Urothelium cell line (cell line): ENCODE measurements at places on chromosomes 4 and X.

- no peak for DNase-seq
Observed at GRCh38 chrX:11430271-11430670, 137.1 kb downstream of the AMELX start.

- no peak for DNase-seq
Observed at GRCh38 chr4:25320773-25321172, 8.2 kb downstream of the ZCCHC4 start.

- no peak for DNase-seq
Observed at GRCh38 chr4:31923634-31924033, 1203.5 kb downstream of the PCDH7 start.

DNA sequence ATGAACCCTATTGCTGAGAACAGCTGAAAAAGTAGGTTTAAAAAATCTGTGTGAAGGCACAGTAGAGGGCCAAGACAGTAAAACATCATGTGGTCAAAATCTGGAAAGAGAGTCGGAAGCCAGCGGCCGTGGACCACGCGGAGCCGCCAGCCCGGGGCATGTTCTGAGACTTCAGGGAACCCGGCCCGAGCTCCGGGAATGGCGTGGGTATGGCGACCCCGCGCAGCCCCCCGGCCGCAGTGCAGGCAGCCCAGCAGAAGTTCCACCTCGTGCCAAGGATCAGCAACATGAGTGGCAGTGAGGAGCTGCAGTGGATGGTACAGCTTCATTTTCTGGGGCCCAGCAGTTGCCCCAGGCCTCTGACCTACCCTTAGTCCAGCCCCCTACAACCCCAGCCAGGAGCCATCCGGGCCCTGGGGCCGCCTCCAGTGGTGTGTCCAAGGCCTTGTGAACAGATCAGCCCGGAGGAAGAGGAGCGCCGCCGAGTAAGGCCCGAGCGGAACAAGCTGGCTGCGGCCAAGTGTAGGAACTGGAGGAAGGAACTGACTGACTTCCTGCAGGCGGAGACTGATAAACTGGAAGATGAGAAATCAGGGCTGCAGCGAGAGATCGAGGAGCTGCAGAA is 94.2 kb downstream of the LARP1B start:
- no peak for DNase-seq

DNA sequence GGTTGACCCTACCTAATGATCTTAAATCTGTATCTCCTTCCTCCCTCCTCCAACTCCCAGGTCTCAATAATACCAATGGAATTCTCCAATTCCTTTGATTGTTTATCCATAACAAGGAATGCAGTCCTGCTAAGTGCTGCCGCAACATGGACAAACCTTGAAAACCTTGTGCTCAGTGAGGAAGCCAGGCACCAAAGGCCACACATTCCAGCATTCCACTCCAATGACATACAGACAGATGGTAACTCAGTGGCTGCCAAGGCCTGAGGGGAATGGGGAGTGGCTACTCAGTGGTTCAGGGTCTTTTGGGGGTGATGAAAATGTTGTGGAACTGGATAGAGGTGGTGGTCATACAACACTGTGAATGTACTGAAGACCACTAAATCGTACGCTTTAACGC is 10.4 kb downstream of the HAUS7 start:
- DNase-seq = no peak

DNA sequence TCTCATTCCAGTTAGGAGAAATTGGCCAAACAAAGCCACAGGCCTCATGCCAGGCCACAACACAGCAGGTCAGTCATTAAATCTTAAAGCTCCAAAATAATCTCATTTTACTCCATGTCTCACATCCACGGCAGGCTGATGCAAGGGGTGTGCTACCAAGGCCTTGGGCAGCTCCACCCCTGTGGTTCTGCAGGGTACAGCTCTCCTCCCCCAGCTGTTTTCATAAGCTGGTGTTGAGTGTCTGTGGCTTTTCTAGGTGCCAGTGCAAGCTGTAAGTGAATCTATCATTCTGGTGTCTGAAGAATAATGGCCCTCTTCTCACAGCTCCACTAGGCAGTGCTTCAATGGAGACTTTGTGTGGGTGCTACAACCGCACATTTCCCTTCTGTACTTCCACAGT is 949.2 kb downstream of the TECRL start:
- DNase-seq = no peak

DNA sequence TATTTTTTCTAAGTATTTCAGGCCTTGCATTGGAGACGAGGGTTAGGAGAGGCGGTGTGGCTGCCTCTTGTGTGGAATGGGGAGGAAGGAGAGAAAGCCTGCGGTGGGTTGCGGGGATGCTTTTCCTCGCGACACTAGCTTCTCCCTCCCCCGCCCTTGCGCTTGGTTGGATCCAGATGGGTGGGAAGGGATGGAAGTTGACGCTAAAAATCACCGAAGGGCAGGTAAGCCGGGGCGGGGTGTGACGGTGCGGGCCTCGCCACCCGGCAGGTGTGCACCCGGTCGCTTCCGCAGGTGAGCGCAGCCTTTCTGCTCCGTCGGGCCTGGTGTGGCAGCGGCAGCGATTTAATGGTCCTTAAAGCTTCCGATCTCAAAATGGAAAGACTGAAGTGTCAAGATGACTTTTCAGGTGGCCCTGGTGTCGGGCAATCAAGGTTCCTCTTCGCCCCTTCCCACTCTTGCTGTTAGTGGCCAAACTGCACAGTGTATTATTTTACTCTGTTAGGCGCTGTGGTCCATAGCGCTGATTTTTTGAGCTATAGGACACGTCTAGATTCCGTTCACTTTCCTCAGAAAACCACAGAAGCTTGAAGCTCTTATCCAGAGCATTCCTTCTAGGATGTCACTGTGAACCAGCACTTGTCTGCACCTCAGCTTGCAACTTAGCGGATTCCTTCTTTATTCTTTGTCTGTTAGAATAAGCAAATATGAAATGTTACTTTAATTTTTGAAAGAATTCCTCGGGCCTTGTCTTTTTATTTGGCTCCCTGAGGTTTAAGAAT is 765 bp downstream of the ENOPH1 start:
- peak; percentile 27 for DNase-seq

GRCh38 chrX:38717871-38718270 is 83.4 kb upstream of the MID1IP1 start:
- DNase-seq = peak; percentile 10

GRCh38 chrX:9465380-9466123 is 694 bp downstream of the TBL1X start:
- DNase-seq = no peak

GRCh38 chrX:107576392-107576791 is 51.9 kb upstream of the PRPS1 start:
- DNase-seq = no peak

- peak; percentile 45 for DNase-seq
Observed at GRCh38 chrX:153884590-153884989, 1.4 kb downstream of the L1CAM start.

DNA sequence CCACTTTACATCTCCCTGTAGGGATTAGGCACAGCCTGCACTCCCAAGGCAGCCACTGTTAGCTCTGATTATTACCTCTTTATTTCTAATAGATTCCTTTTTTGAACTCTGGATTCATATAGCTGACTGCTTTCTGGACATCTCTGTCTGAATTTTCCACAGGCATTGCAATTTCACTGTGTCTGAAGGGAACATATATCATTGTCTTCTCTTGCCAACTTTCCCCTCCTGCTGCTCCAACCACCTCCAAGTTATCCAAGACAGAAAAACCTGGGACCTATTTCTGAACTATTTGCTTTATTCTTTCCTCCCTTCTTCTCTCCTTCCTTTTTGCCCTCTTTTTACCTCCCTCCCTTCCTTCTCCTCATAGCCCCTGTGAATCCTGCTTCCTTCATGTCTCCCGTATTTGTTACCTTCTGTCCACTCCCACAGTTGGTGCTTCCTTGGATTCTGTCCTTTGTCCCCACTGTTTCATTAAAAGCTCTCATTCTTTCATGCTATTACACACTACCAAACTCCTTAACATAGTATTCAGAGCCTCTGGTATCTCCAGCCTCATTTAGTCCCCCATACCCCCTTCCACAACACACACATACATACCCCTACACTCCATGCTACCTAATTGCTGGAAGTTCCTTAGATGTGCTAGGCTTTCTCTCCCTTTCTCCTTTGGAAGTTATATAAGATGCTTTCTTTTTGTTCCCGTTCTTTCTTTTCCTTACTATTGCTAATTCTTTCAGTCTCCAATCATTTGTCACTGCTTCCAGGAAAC is 34.7 kb downstream of the FGF2 start:
- DNase-seq = no peak

GRCh38 chr4:7918981-7919380 is 20.7 kb downstream of the AFAP1 start:
- DNase-seq = no peak

DNA sequence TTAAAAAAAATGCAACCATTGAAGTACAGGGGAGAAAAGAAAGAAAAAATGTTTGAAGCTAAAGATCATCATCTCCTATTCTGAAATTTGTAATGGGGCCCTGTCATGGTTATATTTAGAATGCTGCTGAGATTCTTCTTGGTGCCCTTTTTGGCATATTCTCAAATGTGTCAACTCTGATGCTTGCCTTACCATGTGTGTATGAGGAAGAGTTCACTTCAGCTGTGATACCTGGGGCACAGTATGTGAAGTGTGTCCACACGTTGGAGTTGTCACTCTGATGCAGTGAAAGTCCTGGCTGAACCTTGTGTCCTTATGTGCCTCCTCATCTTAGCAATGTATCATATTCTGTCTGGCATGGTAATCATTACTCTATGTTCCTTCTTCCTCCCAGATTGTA is 377.9 kb downstream of the RAPGEF2 start:
- DNase-seq = no peak

DNA sequence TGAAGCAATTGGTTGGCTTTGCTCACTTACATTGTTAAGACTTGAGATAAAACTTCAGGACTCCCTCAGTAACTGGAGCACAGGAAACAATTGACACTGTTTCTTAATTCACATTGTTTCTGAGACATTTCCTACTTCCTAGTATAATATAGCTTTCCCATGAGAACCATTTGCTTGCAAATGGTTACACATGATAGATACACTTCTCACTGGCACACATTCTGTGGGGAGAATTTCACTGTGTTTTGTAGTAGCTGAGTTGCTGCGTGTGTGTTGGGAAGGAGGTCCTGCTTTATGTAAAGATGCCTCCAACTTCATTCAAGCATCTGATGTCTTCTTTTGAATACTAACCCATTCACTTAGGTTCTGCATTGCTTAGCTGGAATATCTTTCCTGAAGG is 85.3 kb upstream of the SLC4A4 start:
- no peak for DNase-seq

- DNase-seq = no peak
Observed at GRCh38 chr4:168765322-168765721, 244.7 kb downstream of the CBR4 start.

GRCh38 chr4:169582706-169583105 is 29.7 kb downstream of the NEK1 start:
- no peak for DNase-seq

DNA sequence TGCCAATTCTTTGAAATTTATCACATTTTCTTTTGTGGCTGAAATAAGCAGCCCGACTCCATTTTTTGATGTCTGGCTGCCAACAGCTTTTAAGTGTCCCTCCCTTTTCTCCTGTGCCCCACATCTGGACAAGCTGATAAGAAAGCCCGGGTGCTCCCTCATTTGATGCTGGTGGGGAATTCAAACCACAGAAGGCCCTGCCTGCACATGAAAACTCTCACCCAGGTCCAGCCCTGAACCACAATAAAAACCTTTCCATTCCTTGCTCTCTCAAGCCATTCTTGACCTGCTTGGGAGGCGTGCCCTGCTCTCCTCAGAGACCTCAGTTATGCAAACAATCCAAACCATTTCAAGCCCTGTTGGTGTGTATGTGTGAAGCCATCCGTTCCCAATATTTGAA is 93.9 kb downstream of the FAM53A start:
- DNase-seq = no peak

DNA sequence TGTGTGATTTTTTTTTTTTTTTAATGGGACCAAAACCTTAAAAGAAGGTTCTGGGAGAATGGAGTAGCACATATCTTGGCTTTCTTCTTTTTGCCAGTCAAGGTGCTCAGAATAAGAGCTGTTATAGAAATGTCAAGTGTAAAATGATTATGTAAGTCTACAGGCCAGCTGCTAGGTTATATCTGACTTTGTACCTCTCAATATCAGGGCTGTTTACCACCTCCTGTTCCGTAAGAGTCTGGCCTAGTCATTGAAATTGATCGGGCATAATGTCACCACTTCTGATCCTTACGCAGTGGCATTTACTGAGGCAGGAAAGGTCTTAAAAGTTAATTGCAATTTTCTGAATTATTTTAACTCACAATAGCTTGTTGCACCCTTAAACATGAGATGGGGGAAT is 41.1 kb downstream of the LIMCH1 start:
- no peak for DNase-seq

- no peak for DNase-seq
Observed at GRCh38 chr4:42761804-42762203, 104.9 kb upstream of the ATP8A1 start.

DNA sequence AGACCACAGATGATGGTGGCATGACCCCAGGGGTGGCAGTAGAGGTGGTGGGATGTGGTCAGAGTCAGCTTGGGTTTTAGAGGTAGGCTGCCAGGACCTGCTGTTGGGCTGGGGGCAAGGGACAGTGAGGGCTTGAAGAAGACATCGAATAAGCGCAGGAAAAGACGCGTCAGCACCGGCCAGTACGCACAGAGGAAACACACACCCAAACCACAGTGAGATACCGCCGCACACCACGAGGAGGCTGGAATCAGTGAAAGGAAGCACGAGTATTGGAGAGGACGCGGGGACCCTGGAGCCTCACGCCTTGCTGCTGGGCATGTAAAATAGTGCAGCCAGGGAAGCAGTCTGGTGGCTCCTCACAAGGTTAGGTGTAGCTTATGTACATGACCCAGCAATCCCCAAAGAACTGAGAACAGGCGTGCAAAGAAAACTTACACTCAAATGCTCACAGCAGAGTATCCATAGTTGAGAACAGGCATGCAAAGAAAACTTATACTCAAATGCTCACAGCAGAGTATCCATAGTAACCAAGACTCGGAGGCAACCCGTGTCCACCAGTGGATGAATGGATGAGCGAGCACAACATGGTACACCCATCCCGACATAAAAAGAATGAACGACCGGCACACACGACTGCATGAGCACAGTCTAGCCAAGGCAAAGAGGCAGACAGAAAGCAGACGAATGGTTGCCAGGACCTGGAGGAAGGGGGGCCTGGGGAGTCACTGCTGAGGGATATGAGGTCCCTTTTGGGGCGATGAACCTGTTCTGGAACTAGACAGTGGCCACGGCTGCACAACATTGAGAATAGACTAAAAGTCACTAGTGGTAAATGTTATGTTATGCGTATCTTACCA is 13.3 kb downstream of the PDZD4 start:
- DNase-seq = no peak

GRCh38 chrX:118698516-118699170 is 28.8 kb upstream of the IL13RA1 start:
- DNase-seq = no peak

- DNase-seq = no peak
Observed at GRCh38 chr4:11503166-11503565, 74.5 kb upstream of the HS3ST1 start.

GRCh38 chrX:154484255-154485149 is 1.9 kb downstream of the UBL4A start:
- no peak for DNase-seq

DNA sequence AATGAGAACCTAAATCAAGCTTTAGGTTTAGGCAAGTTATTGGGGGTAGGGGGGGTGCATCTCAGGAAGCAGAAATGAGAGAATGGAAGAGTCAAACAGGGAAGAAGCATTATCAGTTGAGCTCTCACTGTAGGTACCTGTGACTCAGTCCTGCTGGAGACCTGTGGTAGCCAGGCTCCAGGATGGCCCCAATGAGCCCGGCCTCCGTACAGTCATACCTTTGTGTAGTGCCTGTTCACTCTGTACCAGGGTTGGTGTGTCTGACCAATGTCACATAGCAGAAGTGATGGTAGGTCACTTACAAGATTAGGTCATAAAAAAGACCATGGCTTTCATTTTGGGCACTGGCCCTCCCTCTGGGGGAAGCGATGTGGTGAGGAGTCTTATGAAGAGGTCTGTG is 45.3 kb upstream of the NMU start:
- no peak for DNase-seq
